ENCODE measurements at places on chromosomes 2 and 18.
A peak's percentile ranks its signal among the peaks of the same experiment; 100 is the strongest.

- DNase-seq, result peak; percentile 97
Observed at GRCh38 chr2:226213717-226214116, 585.9 kb downstream of the IRS1 start.

DNA sequence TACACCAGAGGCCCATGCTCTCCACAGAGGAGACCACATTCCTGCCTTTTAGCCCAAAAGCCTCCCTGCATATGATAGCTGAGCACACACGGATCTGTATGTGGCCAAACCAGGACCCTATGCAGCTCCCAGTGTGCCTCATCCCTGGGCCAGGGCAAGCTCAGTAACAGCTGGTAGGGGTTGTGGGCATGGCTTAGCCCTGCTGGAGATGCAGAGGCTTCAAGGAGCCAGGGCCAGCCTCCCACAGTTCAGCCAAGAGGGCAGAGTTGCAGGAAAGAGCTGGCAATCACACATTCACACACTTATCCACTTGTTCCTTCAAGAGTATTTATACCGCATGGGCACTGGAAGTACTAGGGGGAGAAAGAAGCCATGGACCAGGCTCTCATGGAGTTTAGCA is 1.6 kb upstream of the LIMS2 start:
- DNase-seq, result no peak

- DNase-seq, result no peak
Observed at GRCh38 chr2:190213441-190214335, 105.9 kb downstream of the HIBCH start.

- no peak for DNase-seq
Observed at GRCh38 chr18:63089041-63089440, 230.5 kb downstream of the BCL2 start.

DNA sequence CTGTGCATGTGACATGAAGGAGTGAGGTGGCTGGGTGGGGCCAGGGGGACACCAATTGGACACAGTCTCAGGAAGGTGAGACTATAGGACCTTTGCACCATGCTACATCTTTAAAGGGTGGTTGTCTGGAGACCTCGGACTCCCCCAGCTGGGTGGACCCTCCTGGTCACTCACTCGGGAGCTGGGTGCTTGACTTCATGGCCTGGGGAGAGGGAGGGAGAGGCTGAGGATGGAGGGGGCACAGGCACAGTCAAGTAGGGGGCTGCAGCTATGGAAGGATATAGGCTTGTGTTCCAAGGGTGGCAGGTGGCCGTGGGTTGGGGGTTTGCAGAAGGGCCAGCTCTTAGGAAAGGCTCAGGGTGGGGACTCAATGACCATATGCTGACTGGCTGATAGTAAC is 7.1 kb upstream of the CELF4 start:
- no peak for DNase-seq
